Activated naive CD8-positive, alpha-beta T cell treated with anti-CD3 and anti-CD28 coated beads, Interleukin-2, amount 10 ng/mL, durations not matched to agents 7 days and 5 days (primary cell): ENCODE measurements at places on chromosomes 7 and 10. TPM values are rescaled to one million over a fixed set of nuclear protein-coding genes. Genes with fewer than 3 reads are reported as not detected.

GRCh38 chr10:96919785-96920430 lies 87.8 kb downstream of the LCOR start:
- no peak for DNase-seq

- no peak for DNase-seq
These were observed 25.4 kb upstream of the INPP5F start for GRCh38 chr10:119700321-119700954.

DNA sequence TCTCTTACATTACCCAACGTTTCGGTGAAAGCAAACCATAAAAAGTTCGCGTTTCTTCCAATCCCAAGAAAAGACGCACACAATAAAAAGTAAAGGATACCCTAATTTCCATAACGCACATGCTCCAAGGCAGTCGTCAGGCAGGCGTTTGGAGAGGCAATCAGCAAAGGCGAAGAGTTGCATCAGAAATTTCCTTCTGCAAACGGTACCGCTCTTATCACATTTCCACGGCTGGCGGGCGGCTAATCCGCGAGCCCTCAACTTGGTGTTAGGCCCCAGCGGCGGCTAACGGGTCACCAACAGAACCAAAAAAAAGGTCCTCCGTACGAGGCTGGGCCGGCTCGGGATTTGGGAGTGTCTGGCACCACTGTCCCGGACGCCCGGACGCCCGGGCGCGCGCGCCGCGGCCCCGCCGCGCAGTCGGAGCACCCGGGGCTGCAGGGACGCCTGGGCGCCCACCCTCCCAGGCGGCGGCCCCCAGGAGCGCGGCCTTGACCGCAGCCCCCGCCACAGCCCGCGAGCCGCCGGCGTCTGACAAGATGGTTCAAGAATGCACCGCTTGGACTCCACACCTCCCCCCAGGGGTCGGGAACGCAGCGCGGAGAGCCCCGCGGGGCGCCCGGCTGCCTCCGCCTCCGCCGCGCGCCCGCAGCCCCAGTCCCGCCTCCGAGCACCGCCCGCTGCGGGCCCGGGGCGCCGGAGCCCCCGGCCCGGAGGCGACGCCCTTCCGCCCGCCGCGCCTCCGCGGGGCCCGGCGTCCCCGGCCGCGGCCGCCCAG lies 9.8 kb upstream of the GRB10 start:
- peak; percentile 51 for DNase-seq

GRCh38 chr7:135925210-135925609 lies 51.9 kb downstream of the MTPN start:
- DNase-seq = no peak

DNA sequence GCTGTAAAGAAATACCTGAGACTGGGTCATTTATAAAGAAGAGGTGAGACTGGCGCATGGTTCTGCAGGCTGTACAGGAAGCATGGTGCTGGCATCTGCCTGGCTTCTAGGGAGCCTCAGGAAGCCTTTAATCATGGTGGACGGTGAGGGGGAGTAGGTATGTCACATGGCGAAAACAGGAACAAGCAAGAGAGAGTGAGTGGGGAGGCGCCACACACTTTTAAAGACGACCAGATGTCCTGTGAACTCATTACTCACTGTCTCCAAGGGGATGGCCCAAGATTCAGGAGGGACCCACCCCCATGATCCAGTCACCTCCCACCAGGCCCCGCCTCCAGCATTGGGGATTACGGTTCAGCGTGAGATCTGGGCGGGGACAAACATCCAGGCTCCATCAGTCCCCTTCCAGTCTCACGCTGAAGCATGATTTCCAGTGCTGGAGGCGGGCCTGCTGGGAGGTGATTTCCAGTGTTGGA lies 3.2 kb downstream of the ZNF316 start:
- no peak for DNase-seq

GRCh38 chr10:70747192-70747965 lies 37.8 kb downstream of the TBATA start:
- DNase-seq = no peak

DNA sequence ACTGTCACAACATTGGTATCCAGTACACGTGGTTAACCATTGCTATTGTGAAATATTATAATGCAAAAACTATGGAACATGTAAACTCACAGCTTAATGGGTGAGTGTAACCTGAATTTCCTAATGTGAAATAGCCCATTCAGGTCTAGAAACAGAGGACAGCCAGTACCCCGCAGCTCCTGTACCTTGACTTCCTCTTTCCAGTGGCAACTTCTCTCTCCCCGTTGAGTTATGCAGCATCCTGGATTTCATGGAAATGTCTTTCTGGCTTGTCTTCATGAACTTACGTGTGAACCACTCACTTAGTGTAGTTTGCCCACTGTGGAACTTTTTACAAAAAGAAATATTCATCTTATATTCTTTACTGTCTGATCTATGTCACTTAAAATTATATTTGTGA lies 384.4 kb downstream of the DPP6 start:
- DNase-seq = no peak

- DNase-seq = no peak
These were observed 144.1 kb downstream of the GLCCI1 start for GRCh38 chr7:8112685-8113084.

DNA sequence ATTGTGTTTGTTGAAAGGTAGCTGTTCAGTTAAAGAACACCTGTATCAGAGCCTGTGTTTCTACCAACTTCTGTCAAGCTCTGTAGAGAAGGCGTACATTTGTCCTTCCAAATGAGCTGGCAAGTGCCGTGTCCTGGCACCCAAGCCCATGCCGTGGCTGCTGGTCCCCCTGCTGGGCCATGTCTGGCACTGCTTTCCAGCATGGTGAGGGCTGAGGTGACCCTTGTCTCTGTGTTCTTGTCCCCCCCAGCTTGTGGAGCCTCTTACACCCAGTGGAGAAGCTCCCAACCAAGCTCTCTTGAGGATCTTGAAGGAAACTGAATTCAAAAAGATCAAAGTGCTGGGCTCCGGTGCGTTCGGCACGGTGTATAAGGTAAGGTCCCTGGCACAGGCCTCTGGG lies 154.9 kb downstream of the EGFR start:
- no peak for DNase-seq

DNA sequence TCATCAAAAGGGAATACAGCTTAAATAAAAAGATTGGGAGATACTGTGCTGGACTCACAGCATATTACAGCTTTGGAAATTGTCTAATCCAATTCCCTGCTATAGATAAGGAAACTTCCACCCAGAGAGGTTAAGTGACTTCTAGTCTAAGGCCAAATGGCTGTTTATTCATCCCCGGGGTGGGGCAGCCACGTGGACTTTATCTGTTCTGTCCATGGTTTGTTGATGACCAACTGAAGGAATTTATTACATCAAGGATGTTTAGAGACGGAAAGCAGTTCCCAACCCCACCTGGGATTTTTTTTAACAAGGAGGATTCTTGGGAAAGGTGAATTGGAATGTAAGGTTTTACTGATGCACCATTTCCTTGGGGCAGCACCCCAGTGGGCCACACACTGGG lies 88.6 kb downstream of the ATXN7L1 start:
- DNase-seq = no peak

DNA sequence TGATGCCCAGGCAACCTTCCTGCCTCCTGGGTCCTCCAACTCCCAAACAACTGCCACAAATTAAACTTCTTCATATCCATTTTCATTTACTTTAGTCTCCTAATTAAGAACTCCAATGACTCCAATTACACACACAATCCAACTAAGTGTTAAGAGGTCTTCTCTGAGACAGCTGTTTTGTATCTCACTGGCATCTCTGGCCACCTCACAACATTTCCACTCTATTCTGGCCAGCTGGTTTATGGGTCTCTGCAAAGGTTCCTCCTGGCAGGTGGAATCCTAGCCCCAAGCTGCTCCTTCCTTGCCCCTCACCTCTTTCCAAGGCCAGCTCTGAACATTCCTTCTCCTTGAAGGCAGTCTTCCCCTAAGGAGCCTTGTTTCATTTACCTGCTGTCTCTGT lies 123.1 kb upstream of the HPS1 start:
- DNase-seq = no peak

GRCh38 chr10:10973310-10973709 lies 44.4 kb upstream of the CELF2 start:
- no peak for DNase-seq

ASB4 gene
- not detected for total RNA-seq

HTR5A gene
- total RNA-seq = not detected

SEMA3D gene
- total RNA-seq = not detected

GRID1 gene
- not detected for total RNA-seq

TEX36 gene
- total RNA-seq = not detected

SORCS1 gene
- total RNA-seq = not detected

ANKRD1 gene
- total RNA-seq = not detected

LUC7L2 gene
- 138 TPM for total RNA-seq

NEUROG3 gene
- not detected for total RNA-seq

SLC18A2 gene
- total RNA-seq = 0.17 TPM

ADAMTS14 gene
- not detected for total RNA-seq

HOXA7 gene
- total RNA-seq = not detected

VSTM4 gene
- not detected for total RNA-seq

STEAP4 gene
- not detected for total RNA-seq

CFTR gene
- total RNA-seq = not detected
